Muscle of arm (tissue), 14 donors: ENCODE measurements at places on chromosomes 2 and 18. TPM values are rescaled to one million over a fixed set of nuclear protein-coding genes. Genes with fewer than 3 reads are reported as not detected.

Gene DNAH7
- polyA plus RNA-seq, result not detected

DNA sequence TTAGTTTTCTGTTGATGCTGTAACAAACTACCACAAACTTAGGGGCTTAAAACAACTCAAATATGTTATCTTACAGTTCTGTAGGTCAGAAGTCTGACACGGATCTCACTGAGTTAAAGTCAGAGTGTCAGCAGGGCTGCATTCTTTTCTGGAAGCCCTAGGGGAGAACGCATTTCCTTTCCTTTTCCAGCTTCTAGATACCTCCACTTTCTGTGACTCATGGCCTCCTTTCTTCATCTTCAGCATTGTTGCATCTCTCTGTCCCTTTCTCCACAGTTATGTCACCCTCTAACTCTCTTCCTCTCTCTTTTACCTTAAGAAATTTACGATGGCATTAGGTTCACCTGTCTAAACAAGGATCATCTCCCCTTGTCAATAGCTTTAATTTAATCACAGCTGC is 13.3 kb upstream of the PPP4R1 start:
- no peak for DNase-seq

Gene KLHL14
- polyA plus RNA-seq, result not detected

DNA sequence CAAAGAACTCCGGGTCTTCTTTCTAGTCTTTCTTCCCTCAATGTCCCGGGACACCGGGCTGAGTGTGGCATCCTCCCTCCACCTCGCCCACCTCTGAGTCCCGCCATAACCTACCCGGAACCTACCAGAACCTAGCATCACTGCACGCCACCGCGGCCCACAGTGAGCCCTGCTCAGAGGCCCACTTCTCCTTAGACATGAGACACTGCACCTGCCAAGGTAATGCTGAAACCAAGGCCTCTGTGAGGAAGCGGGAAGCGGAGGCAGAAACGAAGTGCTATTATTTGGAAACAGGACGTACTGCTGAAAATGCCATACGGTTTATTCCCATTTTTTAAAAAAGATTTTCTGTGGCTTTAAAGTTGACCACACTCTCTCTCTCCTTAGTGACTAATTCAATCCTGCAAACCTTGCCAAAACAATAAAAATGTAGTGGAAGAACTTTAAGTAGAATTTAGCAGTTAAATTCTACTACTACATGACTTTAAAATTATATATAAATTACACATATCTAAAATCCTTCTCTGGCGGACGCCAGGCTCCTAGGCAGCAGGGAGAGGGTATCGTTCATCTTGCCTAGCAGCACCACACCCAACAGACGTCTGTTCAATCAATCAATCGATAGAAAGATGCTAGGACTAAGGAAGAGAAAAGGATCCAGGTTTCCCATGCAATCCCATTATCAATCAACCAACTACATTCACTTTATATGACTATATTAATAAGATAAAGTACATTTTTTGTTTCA is 82.0 kb downstream of the ZNF516 start:
- no peak for DNase-seq

DNA sequence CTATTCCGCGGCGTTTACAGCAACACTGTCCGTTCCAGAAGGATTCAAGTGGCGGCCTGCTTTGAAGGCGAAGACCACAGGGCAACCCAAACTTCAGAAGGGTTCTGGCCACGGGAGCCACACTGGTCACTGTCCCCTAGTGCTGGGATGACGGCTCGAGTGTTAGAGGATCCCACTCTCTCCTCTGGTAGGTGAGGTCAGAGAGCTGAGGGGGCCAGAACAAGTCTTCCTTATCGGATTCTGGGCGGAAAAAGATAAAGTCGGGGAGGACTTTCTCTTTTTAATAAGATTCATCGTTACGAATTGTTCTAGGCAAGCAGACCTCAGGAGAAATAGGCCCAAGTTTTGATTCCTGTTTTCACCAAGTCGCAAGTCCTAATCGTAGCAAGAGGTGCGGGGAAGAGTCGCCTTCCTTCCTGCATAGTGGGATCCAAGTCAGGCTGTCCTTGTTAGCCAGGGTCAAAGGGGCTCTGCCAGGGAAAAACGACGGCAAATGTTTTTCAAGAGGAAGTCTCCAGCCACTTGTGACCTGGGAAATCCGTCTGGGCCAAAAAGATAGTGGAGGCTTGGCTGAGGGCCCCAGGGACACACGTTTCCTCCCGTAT is 864 bp upstream of the MYL12A start:
- DNase-seq, result peak; percentile 66

- DNase-seq, result no peak
Measured at GRCh38 chr18:50928551-50928950, 39.3 kb upstream of the ELAC1 start.

Gene GNAL
- polyA plus RNA-seq, result 6.9 TPM

- DNase-seq, result no peak
Measured at GRCh38 chr2:75246441-75247167, 47.3 kb upstream of the TACR1 start.

GRCh38 chr2:213152065-213152794 is 818 bp upstream of the IKZF2 start:
- DNase-seq, result peak; percentile 67

DNA sequence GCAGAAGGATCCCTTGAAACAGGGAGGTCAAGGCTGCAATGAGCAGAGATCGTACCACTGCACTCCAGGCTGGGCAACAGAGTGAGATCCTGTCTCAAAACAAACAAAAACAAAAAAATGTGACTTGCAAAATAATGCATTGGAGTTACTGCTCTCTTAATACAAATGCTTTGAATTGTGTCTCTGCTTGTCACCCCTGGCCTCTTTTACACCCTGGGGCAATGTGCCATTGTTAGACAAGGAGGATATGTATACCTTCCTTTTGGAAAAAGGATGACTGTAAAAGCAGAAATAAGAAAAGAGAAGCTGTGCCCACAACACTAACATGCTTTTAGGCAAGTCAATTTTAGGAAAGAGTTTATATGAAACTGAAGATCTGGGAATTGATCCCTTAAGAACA is 20.8 kb upstream of the C2orf74 start:
- DNase-seq, result no peak

DNA sequence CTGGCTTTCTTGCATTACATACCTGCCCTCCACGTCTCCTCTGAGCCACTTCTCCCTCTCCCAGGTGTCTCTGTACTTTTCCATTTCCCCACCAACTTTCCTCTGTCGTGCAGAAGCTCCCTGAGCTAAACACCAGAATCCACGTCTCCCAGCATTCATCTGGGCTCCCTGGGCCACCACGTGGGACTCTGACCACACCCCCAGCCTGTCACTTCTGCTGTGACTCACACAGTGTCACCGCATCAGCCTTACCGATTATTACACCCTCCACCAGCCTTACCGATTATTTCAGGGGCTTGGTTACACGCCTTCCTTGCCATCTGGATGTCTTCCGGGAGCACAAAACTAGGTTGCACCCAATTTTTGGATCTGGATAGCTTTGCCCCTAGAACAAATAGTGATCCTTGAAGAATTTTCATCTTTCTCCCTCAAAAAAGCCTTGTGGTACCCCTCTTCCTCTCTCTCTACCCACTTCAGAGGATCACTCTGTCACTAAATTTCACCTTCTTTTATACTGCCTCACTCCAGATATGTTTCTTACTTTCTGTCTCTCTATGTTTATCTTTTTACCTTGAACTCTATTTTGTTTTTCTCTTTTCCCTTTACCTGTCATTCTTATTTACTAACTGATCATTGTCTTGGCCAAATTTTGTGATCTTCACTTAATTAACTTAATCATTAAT is 136.9 kb upstream of the CAB39 start:
- DNase-seq, result no peak

- no peak for DNase-seq
Measured at GRCh38 chr2:127413782-127414637, 4.2 kb upstream of the PROC start.

GRCh38 chr18:44325903-44326635 is 354.6 kb upstream of the SETBP1 start:
- DNase-seq, result peak; percentile 51

DNA sequence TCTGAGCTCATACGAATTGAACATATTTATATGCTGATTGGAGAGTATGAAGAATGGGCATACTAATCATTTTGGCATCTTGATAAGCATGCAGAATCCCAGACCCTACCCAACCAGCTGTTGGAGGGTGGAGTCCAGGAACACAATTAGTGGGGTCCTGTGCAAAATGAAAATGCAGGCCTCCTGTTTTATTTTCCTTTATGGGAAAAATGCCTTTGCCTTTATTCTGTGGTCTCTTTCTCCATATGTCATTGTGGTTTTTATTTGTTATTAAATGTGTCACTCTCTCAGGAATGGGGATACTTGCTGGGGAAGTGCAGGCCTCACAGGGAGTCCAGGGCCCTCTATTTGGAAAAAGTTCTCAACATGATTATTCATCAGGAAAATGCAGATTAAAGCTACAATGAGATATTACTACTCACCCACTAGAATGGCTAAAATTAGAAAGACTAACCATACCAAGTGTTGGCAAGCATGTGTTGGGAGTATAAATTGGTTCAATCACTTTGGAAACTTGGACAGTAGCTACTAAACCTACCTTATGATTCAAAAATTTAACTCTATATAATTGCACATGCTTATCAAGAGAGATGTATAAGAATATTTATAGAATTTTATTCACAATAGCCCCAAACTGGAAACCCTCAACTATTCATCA is 223.1 kb upstream of the FBXO11 start:
- DNase-seq, result no peak

GRCh38 chr2:182023235-182023634 is 37.6 kb downstream of the PPP1R1C start:
- no peak for DNase-seq

GRCh38 chr2:43995733-43996533 is at the start of gene LRPPRC:
Gene LRPPRC (minus strand): TSS chr2:43995989. CDS start chr2:43995947, 42 bp downstream.
- DNase-seq, result peak; percentile 96

DNA sequence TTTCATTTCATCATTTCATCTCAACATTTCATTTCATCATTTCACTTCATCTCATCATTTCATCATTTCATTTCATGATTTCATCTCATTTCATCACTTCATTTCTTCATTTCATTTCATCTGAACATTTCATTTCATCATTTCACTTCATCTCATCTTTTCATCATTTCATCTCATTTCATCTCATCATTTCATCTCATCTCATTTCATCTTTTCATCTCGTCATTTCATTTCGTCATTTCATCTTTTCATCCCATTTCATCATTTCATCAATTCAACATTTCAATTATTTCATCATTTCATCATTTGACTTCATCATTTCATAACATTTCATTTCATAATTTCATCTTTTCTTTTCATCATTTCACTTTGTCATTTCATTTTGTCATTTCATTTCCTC is 128.4 kb downstream of the ANKRD30BL start:
- DNase-seq, result no peak

GRCh38 chr2:71880846-71881610 is 266.6 kb downstream of the CYP26B1 start:
- no peak for DNase-seq

DNA sequence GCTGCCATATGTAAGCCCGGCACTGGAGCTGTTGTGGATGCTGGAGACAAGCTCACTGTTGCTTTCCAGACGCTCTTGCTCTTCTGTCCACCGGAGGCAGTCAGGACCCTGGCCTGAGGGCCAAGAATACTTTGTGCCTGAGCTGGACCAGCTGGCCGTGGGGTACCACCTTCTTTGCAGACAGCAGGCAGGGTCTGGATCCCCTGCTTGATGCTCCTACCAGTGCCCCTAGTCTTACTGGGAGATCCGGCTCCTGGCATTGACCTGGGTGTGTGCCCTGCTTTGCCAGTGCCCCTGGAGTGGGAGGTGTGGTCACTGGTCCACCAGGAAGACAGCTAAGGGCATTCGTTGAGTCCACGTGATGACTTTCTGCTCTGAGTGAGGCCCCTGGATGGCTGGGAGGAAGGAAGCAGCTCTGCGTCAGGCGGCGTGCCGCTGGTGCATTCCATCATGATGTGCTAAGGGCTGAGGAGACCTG is 59.3 kb downstream of the LRRFIP1 start:
- DNase-seq, result no peak

DNA sequence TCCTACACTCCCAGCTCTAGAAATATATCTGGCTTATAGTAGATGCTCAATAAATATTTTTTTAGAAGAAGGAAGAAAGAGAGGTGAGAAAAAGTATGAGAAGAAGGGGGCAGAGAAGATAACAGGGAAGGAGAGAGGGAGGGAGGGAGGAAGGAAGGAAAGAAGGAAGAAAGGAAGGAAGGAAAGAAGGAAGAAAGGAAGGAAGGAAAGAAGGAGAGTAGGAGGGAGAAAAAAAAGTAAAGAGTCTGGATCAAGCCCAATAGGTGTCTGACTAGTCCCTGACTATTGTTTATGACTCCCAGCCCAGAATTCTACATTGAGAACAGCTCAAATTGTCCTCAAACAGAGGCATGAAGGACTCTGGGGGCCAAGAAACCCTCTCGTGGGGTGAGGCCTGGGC is 83.9 kb downstream of the THNSL2 start:
- DNase-seq, result no peak

- no peak for DNase-seq
Measured at GRCh38 chr2:26568076-26568890, 72.9 kb downstream of the CIB4 start.

GRCh38 chr2:193469251-193469650 is 1274.5 kb upstream of the TMEFF2 start:
- DNase-seq, result no peak

Gene MLPH
- 0.44 TPM for polyA plus RNA-seq

Gene FAM117B
- polyA plus RNA-seq, result 3.9 TPM
